ENCODE measurements at places on chromosomes 6 and 20. TPM values are rescaled to one million over a fixed set of nuclear protein-coding genes. Genes with fewer than 3 reads are reported as not detected.

- no peak for DNase-seq
These were observed 592.7 kb upstream of the SLC35B3 start for GRCh38 chr6:9028086-9028485.

DNA sequence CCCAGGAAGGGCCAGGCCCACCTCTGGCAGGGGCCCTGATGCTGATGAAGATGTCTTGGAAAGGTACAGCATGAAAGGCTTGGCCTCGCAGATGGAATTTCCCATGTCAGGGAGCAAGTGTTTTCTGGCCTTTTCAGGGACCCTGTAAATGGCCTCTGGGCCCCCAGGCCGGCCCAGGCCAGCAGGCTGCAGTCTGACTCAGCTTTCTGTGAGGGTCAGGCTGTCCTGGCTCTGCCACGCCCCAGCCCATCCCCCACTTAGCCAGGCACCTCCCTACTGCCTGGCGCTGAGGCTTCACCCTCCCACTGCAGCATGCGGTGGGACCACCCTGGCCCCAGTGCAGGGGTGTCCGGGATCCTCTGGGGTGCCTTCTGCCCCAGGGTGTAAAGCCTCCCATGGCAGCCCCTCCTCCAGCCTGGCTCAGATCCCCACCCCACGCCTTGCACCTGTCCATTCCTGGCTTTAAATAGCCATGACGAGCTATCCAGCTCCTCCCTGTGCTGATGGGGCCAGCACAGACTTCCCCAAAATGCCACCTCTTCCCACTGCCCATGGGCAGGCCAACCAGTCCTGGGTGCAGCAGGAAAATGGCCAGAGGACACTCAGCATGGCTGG, 35.6 kb upstream of the GATA5 start:
- no peak for DNase-seq

DNA sequence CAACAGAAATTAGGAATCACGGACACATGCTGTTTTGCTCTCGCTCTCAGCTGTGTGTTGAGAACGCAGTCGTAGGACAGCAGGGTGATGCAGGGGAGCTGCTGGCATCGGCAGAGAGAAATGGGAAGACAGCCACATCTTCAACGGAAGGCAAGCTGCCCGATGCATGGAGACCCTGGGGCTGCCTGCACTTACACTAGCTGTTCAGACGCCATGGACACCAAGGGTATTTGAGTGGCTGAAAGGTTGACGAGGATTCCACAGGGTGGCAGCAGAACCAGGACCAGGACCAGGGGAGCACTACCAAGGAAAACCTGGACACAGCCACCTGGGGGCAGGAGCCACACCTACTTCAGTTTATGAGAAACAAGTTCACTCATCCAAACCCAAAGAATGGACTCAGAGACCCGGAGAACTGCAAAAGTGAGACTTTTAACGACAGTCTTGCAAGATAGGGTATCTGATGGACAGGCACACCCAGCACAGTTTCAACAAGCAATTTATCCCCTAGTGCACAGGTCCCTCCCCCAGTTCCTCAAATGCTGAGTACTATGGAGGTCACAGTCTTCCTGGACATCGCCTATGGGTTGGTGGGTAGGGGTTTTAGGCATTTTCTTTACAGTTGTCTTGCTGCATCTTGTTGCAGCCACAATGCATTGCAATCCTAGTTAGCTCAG, 56.3 kb upstream of the ENTPD6 start:
- DNase-seq, result no peak

GRCh38 chr6:117169781-117170281, 95.5 kb upstream of the VGLL2 start:
- no peak for DNase-seq

DNA sequence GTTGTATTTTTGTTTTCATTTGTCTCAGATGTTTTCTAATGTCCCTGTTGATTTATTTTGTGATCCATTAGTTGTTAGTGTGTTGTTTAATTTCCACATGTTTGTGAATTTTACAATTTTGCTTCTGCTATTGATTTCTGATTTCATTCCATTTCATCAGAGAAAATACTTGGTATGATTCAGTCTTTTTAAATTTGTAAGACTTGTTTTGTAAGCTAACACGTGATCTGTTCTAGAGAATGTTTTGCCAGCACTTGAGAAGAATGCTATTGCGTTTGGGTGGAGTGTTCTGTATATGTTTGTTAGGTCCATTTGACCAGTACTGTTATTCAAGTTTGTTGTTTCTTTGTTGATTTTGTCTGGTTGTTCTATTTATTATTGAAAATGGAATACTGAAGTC, 53.9 kb downstream of the KIZ start:
- DNase-seq, result no peak

GRCh38 chr6:145331066-145331465, 404.3 kb downstream of the EPM2A start:
- DNase-seq, result no peak

GRCh38 chr6:144077871-144078270, 17.5 kb downstream of the SF3B5 start:
- no peak for DNase-seq

GRCh38 chr6:157669747-157670216, 153.3 kb upstream of the SNX9 start:
- DNase-seq, result peak; percentile 73

DNA sequence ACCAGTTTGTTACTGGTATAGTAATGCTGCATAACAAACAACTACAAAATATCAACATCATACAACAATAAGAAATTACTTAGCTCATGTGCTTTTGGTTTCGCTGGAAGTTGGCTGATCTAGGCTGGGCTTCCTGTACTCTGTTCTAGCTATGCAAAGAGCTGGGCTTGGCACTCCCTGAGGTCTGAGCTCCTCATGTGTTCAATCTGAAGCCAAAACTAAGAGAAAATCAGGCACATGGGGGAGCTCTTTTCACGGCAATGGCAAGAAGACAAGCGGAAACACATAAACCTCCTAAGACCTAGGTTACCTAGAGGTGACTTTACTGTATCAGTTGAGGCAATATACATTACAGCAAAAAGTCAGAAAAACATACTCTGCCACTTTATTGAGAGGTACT, 574.2 kb downstream of the KHDRBS2 start:
- DNase-seq, result no peak

- no peak for DNase-seq
These were observed 203.1 kb downstream of the UBE3D start for GRCh38 chr6:82862543-82862942.

The HEY2 gene
- total RNA-seq, result 1.5 TPM

The RRAGD gene
- total RNA-seq, result 17.1 TPM

The OR12D3 gene
- not detected for total RNA-seq

The DLL1 gene
- total RNA-seq, result 6.6 TPM
